Progenitor cell of endocrine pancreas (in vitro differentiated cells): ENCODE measurements at places on chromosomes 2 and 18.

DNA sequence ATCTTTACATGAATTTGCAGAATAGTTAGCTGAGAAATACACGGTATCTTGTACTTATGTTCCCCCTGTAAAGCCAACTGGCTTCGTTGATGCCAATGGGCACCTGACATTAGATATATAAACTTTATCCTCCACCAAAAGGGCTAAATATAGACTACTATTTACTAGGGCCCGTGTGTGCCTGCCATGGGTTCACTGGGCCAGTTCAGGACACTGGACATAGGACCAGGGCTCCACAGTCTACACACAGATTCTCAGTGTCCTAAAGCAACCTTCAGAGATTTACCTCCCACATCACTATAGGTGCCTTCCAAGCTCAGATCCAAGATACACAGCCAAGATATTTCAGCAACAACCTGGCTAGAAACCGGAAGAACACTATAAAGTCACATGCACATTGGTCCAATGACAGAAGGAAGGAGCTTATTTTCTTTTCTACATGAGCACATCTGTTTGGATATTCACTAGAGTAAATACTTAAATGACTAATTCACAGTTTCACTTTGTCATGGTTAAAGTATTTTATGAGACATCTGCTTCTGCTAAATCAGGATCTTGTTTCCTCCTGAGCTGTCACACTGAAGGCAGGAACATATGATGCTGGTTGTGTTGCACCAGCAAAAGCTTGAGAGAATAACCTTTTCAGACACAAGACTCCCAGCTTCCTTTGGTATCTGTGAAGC, 95.1 kb downstream of the MYO5B start:
- no peak for DNase-seq

DNA sequence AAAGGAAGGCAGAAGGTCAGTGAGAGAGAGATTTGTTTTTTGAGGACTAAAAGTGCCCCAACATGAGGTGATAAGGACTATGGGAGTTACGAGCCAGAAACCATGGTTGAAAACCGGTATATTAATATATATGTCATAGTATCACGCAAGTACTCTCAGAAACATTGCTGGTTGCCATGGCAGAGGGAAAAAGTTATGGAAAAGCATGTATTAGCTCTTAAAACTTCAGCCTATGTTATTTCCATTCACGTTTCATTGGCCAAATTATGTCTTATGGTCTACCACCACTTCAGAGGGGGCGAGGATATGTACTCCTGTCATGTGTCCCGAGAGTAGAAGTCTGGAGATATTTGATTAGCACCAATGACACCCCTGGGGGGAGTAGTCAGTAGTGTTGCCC, 125.9 kb downstream of the LTBP1 start:
- DNase-seq: no peak

GRCh38 chr2:176110415-176111308, 3.6 kb downstream of the HOXD11 start:
- no peak for DNase-seq

DNA sequence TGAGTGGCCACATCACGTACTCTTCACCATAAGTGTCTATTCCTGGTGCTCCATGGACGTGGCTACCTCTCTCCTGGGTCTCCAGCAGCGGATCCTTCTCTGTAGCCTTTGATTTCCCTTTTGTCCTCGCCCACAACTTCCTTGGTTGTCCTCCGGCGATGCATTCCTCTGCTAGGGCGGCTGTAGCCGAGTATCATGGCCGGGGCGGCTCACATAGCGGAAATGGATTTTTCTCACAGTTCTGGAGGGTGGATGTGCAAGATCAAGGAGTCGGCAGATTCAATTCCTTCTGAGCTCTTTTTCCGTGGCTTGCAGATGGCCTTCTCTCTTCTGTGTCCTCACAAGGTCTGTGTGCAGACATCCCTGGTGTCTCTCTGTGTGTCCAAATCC, 35.7 kb downstream of the ACKR3 start:
- DNase-seq: no peak
